ENCODE measurements at places on chromosomes 7 and 10.

DNA sequence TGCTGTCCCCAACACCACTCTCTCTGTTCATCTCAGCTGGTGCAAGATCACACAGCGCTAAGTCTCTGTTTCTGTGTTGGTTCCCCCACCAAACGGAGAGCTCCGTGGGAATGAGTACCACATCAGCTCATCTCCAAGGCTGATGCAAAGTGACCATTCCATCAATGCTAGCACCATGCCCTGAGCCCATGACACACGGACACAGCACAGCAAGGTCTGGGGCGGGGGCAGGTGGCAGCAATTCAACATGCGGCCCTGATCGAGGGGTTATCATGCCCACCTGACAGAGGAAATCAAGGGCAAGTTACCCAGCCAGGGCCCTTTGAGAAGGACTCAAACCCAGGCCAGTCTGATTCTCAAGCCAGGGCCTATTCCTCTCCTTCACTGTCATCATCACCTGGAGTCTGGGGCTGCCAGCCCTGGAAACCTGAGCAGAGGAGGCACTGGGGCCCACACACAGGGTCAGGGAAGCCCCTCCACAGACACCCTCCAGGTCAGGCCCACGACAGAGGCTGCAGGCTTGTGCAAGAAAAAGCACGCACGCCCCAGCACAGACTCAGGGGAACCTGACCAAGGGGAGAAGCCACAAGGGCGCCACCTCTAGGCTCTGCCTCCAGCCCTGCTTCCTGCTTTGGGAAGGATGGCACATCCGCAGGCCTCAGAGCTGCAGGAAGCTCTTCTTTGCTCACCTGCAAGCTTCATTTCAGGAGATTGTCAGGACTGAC is 74.8 kb downstream of the GRID1 start:
- no peak for DNase-seq

DNA sequence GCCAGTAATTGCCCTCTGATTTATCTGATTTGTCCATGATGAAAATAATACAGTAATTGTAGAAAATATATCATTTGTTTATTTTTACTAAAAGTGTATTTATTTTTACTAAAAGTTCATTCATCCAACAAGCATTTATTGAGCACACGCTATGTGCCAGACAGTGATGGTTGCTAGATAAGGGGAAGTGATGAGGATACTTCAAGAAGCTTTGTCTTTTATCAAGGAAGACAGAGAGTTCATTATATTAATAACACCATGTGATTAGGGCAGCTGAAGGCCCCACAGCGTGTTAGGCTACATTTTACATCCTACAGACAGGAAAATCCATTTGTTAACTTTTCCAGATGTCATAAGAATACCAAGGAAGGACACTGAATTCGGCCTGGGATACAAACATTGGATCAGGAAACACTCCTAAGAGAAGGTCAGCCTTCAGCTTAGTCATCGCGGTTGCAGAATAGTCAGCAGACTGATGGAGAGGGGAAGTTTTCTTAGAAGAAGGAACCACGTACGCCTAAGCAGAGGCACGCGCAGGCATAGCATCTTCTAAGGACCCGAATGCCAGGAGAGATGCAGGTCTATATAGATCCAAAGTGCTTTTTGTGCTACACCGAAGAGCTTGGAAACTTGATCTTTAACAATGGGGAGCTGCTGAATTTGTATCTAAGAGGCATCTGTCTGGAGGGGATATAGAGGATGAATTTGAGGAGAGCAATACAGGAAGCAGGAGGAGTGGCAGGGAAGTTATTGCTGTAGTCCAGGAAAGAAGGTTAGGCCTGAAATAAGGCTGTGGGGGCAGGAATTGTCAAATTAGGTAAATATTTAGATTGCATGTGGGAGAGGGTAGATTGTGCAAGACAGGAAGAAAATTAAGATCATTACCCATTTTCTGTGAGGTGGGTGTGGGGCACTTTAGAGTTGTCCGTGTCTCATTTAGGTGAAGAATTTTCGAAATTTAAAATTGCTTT is 85.7 kb downstream of the LRGUK start:
- DNase-seq, result no peak

- DNase-seq, result no peak
Measured at GRCh38 chr7:136403591-136403990, 426.4 kb upstream of the MTPN start.

- DNase-seq, result no peak
Measured at GRCh38 chr10:44607116-44607515, 222.2 kb upstream of the CXCL12 start.

DNA sequence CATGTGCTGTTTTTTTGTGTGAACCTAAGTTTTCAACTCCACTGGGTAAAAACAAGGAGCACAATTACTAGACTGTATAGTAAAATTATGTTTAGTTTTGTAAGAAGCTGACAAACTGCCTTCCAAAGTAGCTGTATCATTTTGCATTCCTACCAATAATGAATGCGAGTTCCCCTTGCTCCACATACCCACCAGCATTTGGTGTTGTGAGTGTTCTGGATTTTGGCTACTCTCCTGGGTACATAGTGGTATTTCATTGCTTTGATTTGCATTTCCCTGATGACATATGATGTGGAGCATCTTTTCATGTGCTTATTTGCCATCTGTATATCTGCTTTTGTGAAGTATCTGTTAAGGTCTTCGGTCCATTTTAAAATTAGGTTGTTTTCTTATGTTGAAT is 178.2 kb downstream of the HIBADH start:
- DNase-seq, result no peak

DNA sequence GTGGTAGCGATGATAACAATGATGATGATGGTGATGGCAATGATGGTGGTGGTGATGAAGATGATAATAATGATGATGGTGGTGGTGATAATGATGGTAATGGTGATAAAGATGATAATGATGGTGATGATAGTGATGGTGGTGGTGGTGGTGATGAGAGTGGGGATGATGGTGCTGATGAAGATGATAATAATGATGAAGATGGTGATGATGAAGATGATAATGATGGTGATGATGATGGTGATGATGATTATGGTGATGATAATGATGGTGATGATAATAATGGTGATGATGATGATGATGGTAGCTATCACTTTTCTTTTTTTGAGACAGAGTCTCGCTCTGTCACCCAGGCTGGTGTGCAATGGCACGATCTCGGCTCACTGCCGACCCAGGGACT is 144.5 kb upstream of the PCBD1 start:
- no peak for DNase-seq

DNA sequence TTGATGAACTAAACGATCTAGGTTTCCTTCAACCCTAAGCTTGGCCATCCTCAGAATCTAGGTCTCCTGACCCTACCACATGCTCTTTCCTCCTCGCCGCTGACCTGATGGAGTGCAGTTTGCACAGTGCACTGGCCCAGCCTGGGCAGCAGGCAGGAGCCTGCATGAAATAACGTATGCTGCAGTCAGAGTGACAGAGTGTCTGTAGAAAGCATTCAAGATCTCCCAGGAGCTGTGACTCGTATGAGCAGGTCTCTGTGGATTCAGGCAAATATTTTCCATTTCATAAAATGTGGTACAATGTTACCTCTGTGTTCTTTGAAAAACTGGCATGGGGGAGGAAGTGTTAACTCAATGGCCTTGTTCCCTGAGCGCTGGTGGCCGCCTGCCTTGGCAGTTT is 441.8 kb downstream of the RPS24 start:
- DNase-seq, result no peak

GRCh38 chr7:12685550-12685949 is 1.9 kb upstream of the ARL4A start:
- DNase-seq, result peak; percentile 31

- DNase-seq, result no peak
Measured at GRCh38 chr7:42742318-42742717, 169.6 kb downstream of the C7orf25 start.

GRCh38 chr10:30415593-30415992 is 18.4 kb upstream of the MAP3K8 start:
- DNase-seq, result no peak

DNA sequence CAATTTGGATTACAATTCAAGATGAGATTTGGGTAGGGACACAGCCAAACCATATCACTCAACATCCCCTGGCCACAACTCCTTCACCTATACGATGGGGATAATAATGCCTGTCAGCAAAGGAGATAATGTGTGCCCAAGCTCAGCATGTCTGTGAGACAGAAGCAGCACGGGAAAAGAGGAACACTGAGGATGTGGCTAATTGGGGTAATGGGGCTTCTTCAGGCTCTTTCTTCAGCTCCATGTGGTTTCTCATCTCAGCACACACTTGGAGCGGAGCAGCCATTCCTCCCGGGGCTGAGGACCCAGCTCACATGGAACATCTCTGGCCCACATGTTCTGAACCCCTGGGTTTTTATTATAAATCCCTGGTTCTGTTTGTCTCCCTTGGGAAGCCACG is 136.0 kb upstream of the NAMPT start:
- DNase-seq, result no peak

DNA sequence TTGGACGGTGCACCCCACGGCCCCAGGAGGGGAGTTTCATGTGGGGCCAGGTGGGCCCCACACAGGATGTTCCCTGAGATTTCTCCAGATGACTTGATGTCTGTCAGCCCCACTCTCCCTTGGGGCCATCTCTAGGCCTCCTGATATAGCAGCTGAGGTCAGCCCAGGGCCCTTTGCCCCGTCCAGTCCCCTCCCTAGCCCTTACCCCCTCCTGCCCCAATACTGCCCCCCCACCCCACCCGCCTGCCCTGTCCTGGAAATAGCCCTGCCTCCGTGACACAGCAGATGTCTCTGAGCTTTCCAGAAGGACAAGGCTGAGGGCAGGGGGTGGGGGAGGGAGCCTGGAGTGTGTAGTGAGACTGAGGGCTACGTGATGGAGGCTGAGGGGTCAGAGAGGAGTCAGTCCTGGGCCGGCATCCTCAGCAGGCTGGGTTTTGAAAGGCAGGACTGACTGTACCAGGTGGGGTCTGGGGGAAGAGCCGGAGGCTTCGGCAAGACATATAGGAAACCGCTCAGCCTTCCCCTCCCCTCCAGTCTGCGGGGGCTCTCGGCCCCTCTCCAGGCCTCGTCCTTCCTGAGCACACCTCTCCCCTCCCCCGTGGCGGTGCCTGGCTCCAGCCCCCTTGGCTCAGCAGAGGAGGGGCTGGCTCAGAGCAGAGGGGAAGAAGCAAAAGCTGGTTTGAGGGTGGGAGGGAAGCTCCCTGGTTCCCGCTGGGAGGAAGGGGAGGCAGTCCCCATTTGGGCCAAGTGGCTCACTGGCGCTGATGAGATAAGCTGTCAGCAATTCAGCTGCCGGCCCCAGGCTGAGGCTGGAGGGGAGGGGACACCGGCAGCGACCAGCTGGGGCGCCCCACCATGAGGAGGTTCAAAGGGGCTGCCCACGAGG is 2.0 kb downstream of the FLNC start:
- no peak for DNase-seq

DNA sequence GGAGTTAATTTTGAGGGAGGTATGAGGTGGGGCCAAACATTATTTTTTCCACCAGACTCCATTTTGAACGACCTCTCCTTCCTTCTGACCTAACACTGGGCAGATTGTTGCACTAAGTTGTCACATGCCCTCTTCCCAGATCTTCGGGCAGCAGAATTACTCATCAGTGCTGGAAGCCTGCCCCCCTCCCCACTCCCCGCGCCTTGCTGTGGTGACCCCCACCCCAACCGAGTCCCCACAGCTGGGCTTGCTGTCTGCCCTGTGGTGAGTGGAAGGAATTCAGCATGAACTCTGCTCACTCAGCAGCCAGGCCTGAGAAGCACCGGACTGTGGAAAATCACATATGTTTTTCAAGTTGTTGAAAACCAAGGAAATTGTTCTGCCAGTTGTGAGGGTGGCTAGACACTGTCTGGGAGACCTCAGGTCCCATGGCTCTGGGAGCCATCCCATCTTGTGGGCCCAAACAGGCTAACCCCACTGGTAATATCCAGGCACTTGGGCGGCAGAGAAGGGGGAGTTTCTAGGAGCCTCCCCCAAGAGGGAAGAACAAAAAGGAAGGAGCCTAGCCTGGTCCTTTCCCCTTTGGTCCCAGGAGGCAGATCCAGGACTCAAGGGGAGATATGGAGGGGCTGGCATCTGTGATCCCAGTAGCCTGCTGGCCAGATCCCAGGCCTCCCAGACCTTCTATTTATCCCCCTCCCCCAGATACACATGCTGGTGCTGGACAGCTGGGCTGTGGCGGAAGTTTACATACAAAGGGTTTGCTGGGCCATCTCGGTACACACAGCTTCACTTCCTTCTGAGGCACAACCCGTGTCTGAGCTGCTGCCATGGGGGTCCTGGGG is 3.5 kb upstream of the AEBP1 start:
- DNase-seq, result no peak

GRCh38 chr10:62759599-62760175 is 44.8 kb upstream of the ADO start:
- DNase-seq, result no peak

DNA sequence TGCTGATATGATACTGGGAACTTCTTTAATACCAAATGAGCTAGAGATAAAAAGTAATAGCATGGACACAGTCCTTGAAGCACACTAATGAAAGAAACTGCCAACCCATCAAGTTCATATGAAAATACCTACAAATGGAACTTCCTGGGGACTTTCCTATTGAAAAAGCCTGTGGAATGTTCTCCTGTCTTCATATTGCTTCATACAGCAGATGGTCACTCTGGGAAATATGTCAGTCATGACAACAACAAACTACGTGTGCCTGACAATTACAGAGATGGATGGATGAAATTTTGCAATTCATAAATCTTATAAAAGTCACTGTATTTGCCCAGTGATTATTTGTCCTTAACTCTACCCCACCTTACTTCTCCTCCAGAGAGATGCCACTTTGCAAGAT is 106.6 kb upstream of the COL1A2 start:
- DNase-seq, result no peak

DNA sequence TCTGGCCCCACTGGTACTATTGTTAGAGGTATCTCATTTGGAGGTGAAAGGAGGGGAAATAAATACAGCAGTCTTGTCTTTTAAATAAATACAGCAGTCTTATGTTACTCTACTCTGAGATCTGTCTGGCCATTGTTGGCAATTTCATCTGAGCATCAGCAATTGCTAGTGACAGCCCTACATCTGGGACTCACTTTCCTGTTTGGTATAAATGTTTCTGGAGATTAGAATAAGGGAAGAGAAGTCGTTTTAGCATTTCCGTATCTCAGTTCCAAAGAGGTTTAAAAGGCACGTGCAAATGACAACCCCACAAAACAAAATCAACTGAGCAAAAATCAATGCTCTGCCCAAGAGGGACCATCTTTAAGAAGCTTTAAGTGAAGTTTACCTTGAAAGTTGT is 18.1 kb upstream of the CNNM2 start:
- no peak for DNase-seq

DNA sequence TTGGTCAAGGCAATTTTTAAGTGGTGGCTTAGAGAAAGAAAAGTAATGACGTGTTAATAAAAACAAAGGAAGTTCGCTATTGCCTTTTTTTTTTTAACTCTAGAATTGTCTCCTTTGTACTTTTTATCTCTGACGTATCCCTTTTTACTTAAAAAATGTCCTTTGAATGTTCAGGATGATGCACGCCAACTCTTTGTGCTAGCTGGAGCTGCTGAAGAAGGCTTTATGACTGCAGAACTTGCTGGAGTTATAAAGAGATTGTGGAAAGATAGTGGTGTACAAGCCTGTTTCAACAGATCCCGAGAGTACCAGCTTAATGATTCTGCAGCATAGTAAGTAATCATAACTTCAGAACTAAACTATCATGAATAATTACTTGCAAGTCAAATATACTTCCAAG is 64.4 kb downstream of the GNAI1 start:
- DNase-seq, result no peak

- DNase-seq, result no peak
Measured at GRCh38 chr10:129417870-129418269, 49.2 kb upstream of the MGMT start.
